Activated CD4-positive, alpha-beta T cell treated with anti-CD3 and anti-CD28 coated beads, Interleukin-2, Interleukin-6, amounts not matched to agents 100 ng/mL and 50 ng/mL, durations not matched to agents 16 hours and 8 hours (primary cell): ENCODE measurements at places on chromosomes 12 and 14.

GRCh38 chr12:121227294-121227693, 17.4 kb downstream of the P2RX4 start:
- DNase-seq, result no peak

- DNase-seq, result peak; percentile 46
Measured at GRCh38 chr12:28130625-28131598, 59.3 kb upstream of the CCDC91 start.

DNA sequence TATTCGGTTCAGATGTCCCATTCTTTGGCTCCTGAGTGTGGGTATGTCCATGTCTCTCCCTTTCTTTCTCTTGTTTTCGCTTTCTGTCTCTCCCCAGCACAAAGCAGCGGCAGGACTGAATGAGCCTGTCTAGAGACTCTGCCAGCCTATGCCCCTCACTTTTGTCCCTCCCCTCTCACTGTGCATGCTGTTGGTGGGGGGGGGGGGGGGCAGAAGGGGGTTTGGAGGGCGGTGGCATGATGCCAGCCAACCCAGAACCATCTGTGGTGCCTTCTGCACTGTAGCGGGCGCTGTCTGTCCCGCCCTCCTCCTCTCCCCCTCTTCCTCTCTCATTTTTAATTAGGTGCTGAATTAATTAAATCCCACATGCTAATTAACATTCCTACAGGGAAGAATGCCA, 17.7 kb downstream of the NGDN start:
- DNase-seq, result no peak

DNA sequence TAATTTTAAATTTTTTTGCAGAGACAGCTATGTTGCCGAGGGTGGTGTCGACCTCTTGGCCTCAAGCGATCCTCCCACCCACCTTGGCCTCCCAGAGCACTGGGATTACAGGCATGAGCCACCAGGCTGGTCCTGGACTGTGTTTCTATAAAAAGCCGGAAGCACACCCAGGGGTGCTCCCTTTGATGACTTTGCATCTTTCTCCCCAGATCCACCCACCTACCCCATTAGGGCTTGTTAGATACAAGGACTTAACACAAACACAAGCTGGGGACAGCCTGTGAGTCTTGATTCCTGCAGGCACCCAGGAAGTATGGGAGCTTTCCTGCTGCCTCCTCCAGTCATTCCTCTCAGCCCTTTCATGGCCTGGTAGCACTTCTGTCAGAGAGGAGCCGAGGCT, 67.0 kb downstream of the MAP1LC3B2 start:
- DNase-seq, result no peak

GRCh38 chr12:24198070-24198469, 248.6 kb upstream of the SOX5 start:
- no peak for DNase-seq

DNA sequence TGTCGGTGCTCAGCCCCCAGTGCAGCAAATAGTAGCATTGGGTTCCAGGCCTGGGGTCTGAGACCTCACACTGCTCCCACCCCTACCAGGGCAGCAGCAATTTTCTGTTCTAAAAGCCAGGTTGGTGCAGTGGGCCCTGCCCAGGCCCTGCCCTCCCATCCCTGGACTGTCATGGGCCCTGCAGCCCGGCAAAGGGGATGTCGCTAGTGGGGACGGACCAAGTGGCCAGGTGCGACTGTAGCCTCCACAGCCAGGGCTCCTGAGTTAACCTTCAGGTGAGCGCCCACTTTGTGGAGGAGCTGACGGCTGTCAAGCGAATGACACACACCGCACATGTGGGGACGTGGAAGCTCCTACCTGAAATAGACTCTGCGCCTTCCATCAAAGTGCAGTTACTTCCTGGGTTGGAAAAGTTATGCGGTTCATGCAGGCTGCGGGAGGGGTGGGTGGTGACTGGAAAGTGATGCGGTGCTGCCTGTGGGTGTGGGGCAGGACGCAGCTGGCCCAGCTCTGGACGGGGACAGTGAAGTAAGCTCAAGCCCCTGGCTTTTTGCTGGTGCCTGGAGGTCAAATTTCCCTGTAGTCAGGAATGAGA, 1.5 kb downstream of the INF2 start:
- DNase-seq, result no peak

- no peak for DNase-seq
Measured at GRCh38 chr12:93990832-93991803, 157.3 kb upstream of the PLXNC1 start.

GRCh38 chr14:75933712-75934296, 48.0 kb downstream of the TGFB3 start:
- DNase-seq, result no peak

GRCh38 chr12:91577586-91578539, 395.2 kb upstream of the DCN start:
- no peak for DNase-seq

DNA sequence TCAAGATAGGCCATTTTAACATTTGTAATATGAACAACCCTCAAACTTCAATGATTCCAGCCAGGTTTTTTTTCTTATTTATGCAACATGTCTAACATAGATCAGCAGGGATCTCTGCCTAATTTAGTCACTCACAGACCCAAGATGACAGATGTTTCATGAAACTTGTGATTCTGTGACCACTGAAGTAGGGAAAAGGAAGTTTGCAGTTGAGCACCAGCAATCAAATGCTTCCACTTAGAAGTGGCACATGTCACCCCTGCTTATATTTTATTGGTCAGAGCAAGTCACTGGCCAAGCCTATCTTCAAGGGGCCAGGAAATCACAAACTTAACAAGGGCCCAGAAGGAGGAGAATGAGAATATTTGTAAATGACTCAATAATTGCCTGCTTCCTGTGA, 150.6 kb downstream of the BCAT1 start:
- DNase-seq, result peak; percentile 52

GRCh38 chr12:118044075-118044474, 16.9 kb downstream of the WSB2 start:
- no peak for DNase-seq

DNA sequence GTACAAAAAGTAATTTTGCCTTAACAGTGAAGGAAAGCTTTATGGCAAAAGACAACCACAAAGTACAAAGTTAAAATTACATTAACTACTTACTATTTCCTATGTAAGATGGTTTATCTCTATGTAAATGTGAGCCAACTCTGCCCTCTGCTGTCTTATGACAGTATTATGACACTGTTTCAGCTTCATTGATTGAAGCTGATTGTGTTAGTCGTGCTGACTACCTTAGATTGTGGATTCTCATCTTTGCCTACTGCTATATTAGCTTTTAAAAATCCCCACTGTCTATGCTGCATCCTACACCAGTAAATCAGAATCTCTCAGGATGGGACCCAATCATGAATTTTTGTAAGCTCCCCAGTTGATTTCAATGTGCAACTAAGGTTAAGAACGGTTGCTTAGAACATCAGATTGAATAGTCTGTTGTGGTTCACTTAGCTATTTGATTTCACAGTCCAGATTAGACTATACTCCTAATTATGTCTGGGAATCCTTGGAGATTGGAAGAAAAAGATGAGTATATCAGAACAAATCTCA, 12.2 kb upstream of the SPTB start:
- peak; percentile 50 for DNase-seq

- no peak for DNase-seq
Measured at GRCh38 chr14:68442828-68443629, 349.8 kb downstream of the ZFP36L1 start.

- no peak for DNase-seq
Measured at GRCh38 chr12:88424791-88425730, 155.2 kb downstream of the KITLG start.

GRCh38 chr12:93802293-93802692, 125.1 kb downstream of the CRADD start:
- DNase-seq, result no peak

DNA sequence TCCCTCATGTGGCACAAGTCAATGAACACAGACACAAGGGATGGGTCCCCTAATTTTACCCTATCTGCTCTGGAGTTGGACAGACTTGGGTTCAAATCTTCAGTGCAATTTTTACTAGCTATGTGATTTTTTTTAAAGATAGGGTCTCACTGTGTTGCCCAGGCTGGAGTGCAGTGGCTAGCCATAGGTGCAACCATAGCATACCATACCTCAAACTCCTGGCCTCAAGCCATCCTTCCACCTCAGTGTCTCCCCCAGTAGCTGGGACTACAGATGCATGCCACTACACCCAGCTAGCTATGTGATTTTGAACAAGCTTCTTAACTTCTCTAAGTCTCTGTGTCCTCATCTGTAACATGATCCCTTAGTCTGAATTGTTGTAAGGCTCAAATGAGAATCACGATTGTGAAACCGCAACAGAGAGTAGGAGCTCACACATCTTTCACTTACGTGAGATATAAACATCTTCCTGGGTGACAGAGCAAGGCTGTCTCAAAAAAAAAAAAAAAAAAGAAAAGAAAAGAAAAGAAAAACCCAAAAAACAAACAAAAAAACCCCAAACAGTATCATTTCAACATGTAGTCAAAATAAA, 4.7 kb downstream of the CALCOCO1 start:
- no peak for DNase-seq

DNA sequence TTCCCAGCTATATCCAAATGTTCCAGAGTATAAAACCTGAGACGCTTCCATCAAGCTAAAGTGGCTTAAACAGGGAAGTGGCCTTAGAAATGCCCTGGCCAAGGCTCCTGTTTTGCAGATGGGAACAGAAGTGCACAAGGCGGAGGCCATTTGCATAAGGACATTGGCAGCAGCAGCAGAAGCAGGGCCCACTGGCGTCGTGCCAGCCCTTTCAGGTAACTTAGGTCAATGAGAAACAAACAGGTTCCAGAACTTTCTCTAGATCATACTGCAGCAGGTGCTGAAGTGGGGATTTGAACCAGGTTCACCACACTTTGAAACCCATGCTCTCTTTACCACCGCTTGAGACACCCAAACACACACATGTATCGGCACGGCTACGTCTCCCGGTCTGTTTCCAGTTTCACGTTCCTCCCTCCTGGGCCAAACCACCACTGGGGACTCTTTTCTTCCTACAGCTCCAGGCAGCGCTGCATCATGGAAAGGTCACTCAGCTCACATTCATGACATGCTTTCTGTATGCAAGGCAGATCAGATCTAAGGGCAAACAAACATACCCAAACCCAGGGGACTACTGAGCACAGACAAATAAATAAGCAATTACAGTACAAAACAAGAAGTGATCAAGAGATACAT, 46.0 kb upstream of the PLEKHG6 start:
- no peak for DNase-seq

DNA sequence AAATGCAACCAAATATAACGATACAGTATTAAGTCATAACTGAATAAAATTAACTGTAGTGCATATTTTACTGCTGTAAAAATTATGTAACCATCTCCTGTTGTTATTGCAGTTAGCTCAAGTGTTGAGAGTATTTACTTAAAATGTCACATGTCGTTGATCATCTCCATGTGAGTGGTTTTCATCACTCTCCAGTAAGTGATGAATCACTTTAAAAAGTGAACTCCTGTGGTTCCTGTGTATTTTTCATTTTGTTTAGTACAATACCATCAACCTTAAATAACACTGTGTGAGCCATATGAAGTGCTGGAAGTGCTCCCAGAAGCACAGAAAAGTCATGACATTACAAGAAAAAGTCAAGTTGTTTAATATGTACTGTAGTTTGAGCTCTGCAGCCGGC, 104.7 kb upstream of the SLCO1B1 start:
- DNase-seq, result no peak

GRCh38 chr12:131914179-131914702, 14.8 kb upstream of the PUS1 start:
- no peak for DNase-seq

DNA sequence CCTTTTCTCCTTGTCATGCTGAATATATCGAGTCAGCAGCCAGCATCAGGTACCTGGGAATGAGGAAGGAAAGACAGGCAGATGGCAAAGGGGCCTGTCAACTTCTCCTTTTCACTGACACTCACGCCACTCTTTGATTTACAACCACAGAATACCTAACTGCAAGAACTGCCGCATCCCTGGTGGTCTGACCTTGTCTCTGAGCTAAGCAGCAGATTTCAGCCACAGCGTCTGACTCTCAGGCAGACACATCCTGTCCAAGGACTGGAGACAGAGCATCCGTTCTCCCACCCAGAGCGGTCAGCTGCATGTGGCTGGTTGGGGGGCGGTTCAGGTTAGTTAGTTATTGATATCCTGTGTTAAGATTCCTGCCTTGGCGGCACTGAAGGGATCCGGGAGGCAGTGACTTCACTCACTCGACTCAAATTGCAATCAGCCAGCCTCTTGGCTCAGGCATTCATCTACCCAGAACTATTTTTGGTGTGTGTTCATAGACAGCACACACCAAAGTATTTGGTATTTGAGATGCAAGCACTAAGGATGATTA, 11.2 kb upstream of the MAP1LC3B2 start:
- DNase-seq, result no peak
